COR-L47 (cell line): ENCODE measurements at places on chromosomes 5 and 9.

DNA sequence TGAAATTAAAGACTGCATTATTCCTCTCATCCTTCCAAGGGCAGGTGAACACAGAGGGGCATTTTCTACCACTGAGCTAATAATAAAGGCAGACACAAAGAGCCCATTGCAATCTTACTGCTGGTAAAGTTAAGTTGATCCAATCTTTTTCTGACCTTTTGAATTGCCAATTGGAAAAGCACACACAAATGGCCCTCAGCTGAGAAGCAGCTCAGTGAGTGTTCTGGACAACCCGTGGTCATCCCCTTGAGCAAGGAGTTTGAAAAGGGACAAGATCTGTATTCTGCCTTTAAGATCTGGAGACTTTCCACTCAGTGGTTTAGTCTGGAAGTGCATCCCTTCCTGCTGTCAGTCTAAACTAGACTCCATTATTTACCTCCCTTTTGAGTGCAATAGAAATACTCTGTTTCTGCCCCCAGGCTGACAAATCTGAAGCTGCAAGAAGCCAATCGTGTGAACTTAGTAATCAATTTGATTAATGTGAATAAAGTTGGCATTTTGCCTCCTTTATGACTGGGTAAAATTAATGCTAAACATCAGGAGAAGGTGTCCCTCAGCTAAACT is 835.7 kb downstream of the MAT2B start:
- DNase-seq: no peak

DNA sequence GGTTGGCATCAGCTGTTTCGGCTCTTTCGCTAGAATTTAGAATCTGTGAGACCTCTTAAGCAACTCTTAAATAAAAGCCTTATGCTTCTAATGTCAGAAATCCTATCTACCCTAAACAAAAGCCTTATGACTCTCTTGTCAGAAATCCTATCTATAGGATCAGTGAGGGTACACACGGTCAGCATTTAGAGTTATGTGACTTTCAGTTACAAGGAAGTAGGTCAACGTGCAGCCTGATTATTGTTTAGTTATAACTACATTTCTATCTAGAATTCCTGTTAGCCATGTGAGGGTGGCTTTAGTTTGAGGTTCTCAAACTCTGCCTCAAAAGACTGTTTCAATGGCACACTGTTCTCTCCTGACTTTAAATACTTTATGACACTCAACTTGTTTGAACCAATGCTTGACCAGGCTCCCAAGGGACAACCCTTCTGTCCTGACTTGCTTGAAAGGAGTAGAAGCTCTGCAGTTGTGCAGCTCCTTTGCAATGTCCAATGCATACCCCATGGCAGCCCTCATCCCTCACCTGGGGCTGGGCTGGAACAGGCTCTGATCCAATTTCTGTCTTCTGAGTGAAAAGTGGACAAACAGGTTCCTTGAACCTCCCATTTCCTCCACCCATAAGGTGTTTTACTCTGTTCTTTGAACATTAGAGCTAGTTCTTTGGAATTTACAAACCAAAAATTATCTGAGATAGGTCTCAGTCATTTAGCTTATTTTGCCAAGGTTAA is 251.6 kb upstream of the PIK3R1 start:
- no peak for DNase-seq

- DNase-seq: no peak
Observed at GRCh38 chr9:134065612-134066419, 2.0 kb downstream of the BRD3 start.

DNA sequence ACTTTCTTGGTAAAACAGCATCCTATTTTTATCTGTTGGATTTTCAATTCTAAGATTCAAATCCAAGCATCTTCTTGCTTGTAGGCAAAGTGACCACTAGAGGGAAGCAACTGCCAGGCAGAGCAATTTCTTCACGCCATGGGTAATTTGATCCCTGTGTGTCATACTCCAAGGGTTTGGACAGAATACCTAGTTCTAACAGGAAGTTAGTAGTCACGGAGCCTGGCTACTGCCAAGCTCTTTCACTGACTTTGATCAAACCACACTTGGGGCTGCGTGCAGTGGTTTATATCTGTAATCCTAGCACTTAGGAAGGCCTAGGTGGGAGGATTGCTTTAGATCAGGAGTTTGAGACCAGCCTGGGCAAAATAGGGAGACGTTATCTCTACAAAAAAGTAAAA is 473.6 kb upstream of the TNC start:
- peak; percentile 87 for DNase-seq

GRCh38 chr9:87876708-87877107 is 6.0 kb upstream of the SPATA31E1 start:
- no peak for DNase-seq

GRCh38 chr5:95445995-95446394 is 54.8 kb downstream of the FAM81B start:
- DNase-seq: no peak
